CD4-positive, alpha-beta T cell treated with Interleukin-10 for 1 hour (primary cell): ENCODE measurements at places on chromosomes 12 and 14.

- DNase-seq = no peak
Observed at GRCh38 chr14:23521785-23522640, 29.6 kb downstream of the ZFHX2 start.

DNA sequence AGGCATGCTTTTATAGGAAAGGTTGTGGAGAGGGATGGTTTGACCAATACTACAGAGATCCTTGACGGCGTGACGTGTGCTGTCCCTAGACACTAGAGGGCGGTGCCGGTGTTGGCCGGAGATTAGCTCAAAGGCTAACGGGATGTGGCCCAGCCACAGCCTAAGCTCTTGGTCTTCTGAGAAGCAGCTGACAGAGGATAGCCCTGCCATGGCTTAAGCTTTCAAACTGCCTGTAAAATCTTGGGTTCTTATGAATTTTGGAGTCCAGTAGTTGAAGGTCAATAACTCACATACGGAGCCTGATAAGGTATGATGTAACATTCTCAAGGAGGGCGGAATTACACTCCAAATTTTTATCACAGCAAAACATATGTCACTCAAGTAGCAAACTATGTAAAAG is 515.7 kb upstream of the ATXN7L3B start:
- DNase-seq = no peak

GRCh38 chr14:56118611-56119181 is 485 bp downstream of the PELI2 start:
- peak; percentile 11 for DNase-seq

DNA sequence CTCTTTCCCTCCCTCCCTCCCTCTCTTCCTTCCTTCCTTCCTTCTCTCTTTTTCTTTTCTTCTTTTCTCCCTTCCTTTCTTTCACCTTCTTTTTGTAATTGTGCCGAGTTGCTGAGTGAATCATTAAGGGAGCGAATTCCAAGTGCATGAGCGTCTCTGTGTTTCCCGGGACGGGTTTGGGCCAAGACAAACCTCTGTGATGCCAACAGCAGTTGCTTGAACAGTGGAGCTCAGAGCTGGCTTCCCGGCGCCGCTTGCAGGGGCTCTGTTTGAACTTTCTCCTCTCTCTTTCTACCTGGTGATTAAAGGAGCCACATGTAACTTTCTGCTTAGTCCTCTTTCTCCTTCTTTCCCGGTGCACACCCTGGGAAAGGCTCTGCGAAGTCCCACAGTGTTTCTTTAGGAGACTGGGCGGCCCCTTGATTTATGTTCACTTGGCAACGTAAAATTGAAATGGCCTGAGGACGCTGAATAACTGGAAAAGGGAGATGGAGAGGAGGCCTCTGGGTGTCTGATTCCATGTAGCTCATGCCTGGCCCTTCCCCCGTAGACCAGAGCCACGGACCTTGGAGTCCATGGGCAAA is 33.7 kb upstream of the MAP1LC3B2 start:
- no peak for DNase-seq

DNA sequence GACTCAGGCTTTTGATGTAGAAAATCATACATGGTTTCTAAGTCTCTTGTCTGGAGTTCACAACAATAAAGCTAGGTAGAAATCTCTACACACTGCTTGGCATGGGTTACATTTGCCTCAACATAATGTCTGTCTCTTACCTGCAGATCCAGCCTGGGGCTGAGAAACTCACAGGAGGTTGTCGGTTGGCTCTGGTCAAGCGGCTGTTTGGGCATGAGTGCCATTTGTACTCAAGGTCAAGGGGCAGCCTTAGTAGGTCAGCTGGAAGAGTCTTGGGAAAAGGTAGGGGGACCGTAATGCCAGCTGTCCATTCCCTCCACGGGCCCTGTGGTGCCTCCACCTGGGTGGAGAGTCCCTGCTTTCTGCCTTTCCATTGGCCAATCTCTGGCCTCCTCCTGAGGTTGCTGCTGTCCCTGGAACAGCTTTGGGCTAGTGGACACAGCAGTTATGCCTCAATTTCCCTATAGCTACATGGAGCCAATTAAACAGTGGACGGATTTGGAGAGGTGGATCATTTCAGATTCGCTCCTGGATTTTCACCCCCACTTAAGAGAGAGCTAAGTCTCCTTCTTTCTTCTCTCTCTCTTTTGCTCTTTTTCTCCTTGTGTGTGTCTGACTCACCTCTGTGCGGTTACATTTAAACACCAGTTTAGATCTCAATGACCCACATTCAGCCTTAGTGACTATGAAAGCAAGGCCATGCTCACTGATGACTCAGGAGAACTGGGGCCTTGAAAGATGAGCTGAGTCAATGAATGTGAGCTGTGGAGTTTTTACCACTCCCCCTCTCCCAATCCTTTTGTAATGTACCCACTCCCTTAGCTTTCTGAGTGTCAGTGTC is 132.8 kb upstream of the HIF1A start:
- peak; percentile 32 for DNase-seq

GRCh38 chr14:99234961-99235571 is 36.9 kb downstream of the BCL11B start:
- peak; percentile 65 for DNase-seq

GRCh38 chr12:131571827-131572226 is 139.1 kb upstream of the SFSWAP start:
- DNase-seq = no peak

GRCh38 chr12:110874781-110875180 is 28.0 kb downstream of the CCDC63 start:
- no peak for DNase-seq
